Stimulated activated CD8-positive, alpha-beta memory T cell treated with anti-CD3 and anti-CD28 coated beads, Interleukin-12 subunit alpha, Interleukin-12 subunit beta, amount 100 ng/mL, for 4 hours (primary cell): ENCODE measurements at places on chromosomes 6 and 20.

GRCh38 chr6:137443901-137444300 is 50.3 kb downstream of the OLIG3 start:
- DNase-seq: no peak

GRCh38 chr20:15333170-15333569 is 995.8 kb upstream of the FLRT3 start:
- DNase-seq: no peak

GRCh38 chr20:35269055-35269781 is 8.7 kb downstream of the MMP24OS start:
- DNase-seq: no peak

DNA sequence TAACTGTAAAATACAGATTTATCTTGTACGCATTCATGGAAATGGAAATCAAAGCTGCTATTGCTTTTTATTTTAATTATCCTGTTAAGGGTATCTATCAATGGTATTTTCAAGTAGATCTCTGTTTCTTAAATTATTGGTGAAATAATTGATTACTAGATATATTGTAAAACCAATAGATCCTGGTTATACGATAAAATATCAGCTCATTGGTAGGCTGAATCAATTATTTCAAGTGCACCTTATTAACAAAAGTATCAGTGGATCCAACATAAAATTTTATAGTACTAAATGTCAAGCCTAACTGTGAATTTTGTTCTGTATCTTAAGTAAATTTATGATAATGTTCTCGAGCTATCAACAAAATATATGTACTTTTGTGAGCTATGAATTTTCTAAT is 21.8 kb downstream of the PARD6B start:
- no peak for DNase-seq

DNA sequence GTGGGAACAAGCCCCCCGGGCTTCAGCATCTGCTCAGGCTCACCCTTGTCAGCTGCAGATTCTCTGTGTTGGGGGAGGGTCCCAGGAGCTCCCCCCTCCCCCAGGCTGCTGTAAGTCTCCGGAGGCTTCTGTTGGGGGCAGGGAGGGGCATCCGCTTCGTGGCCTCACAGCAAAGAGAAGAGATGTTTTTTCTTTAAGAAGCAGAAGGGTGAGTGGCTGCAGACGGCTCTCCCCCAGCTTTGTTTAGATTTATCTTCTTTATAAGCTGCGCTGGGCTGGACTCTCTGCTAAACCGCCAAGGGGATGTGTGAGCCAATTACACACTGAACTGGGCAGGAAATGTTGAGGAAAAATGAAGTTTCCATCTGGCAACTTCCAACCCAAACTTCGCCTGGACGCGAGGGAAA is 48.7 kb upstream of the GATA5 start:
- no peak for DNase-seq

DNA sequence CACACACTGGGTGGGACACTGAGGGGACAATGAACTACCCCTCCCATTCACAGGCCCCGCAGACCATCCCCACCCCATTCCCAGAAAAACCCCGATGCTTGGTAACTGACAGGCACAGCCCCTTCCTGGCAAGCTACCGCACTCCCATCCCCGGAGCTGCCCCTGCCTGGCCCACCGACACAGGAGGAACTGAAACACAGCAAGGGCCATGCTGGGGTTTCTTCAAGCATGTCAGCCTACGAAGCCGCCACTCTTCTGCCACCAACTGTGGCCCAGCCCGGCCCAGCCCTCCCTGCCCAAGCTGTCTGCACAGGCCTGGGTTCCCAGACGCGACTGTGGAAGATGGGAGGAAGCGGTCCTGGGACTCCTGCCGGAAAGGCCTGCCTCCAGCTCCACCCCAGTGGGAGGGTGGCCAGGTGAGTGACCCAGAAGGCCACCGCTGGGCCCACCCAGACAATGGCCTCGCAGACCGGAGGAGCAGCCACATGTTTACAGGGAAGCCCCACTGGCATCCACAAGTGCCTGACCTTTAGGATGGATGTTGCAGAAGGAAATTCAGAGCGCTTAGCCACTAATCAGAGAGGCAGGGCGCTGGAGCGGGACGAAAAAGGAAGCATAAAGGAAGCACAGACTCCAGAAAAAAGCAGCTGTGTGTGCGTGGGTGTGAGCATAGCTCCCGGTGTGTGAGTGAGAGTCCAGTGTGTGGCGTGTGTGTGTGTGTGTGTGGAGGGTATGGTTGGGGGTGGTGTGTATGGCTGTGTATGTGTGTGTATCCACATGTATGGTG is 91.6 kb downstream of the PRND start:
- DNase-seq: no peak

- DNase-seq: no peak
Observed at GRCh38 chr6:31877125-31877650, 1.6 kb downstream of the SLC44A4 start.

- DNase-seq: no peak
Observed at GRCh38 chr20:20498076-20498861, 130.4 kb downstream of the INSM1 start.

DNA sequence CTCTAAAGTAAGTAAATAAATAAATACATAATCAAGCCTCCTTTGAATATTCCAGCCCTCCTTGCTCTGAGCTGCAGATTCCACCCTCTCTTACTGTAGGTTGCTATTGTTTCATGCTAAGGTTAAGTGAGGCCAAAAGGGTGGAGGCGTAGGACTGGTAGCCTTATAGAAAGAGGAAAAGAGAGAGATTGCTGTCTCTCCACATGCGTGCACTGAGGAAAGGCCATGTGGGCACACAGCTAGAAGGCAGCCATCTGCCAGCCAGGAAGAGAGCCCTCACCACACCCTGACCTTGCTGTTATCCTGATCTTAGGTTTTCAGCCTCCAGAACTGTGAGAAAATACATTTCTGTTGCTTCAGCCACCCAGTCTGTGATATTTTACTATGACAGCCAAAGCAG is 87.4 kb upstream of the SHLD1 start:
- no peak for DNase-seq

GRCh38 chr6:160239929-160240690 is 18.5 kb downstream of the SLC22A2 start:
- no peak for DNase-seq

DNA sequence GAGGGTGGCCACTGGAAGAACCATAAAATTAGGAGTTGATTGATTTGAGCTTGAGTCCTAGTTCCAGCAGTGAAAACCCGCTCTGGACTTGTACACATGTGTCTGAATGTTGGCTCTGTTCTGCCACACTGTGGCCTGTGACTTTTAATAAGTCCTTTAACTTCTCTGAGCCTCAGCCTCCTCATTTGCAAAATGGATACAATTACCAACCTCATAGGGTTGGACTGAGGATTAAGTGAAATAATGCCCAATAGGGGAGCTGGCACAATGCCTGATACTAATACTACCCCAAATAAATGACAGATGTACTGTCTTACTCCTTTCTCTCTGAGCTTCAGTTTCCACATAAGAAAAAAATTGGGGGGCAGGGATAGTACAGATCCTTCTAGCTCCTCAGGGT is 92.6 kb upstream of the RIPOR2 start:
- DNase-seq: no peak

DNA sequence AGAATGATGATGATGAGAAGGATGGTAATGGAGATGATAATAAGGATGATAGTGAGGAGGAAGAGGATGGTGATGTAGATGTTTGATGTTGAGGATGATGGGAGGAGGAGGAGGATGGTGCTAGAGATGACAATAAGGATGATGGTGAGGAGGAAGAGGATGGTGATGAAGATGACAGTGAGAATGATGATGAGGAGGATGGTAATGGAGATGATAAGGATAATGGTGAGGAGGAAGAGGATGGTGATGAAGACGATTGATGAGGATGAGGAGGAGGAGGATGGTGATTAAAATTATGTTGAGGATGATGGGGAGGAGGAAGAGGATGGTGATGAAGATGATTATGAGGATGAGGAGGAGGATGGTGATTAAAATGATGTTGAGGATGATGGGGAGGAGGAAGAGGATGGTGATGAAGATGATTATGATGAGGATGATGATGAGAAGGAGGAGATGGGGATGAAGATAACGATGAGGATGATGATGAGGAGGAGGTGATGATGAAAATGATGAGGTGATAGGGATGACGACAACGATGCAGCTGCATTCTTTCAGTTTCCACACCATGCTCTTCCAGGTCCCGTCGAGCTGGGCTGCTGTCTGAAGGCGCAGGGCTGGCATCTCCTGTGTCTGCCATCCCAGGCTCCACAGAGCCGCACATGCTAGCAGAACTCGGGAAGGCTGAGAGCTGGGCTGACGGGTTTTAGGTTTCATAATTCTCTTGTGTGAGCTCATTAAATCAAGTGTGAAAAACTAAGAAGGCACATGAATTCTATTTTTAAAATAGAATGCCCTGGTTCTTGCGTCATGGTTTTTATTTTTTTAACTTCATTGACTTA is 274.9 kb downstream of the SMOC2 start:
- DNase-seq: no peak

- DNase-seq: no peak
Observed at GRCh38 chr6:155200012-155200411, 63.8 kb upstream of the CLDN20 start.

DNA sequence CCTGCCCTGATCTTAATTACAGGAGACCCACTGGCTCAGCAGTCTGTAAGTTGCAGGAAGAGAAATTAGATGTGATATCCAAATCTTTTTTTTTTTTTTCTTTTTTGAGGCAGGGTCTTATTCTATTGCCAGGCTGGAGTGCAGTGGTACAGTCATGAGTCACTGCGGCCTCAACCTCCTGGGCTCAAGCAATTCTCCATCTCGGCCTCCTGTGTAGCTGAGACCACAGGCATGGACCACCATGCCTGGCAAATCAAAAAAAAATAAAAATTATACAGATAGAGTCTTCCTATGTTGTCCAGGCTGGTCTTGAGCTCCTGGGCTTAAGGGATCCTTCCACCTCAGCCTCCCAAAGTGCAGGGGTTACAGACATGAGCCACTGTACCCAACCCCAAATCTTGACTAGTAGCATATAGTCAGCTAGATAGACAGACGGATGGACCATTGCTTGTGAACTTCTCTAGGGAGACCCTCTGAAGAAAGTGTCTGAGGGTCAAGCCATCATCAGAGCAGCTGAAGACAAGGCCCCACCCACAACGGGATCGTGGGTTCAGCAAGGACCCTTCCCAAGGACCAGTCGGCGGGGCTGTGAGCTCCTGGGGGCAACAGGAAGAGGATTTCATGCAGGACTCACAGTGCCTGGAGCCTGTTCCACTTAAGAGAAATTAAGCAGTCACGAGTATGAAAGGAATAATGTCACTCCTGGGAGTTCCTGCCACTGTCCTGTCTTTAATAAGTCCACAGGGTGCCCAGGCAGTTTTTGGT is 222.7 kb downstream of the ANKRD60 start:
- no peak for DNase-seq

GRCh38 chr6:135630789-135631376 is 133.3 kb upstream of the AHI1 start:
- DNase-seq: no peak

DNA sequence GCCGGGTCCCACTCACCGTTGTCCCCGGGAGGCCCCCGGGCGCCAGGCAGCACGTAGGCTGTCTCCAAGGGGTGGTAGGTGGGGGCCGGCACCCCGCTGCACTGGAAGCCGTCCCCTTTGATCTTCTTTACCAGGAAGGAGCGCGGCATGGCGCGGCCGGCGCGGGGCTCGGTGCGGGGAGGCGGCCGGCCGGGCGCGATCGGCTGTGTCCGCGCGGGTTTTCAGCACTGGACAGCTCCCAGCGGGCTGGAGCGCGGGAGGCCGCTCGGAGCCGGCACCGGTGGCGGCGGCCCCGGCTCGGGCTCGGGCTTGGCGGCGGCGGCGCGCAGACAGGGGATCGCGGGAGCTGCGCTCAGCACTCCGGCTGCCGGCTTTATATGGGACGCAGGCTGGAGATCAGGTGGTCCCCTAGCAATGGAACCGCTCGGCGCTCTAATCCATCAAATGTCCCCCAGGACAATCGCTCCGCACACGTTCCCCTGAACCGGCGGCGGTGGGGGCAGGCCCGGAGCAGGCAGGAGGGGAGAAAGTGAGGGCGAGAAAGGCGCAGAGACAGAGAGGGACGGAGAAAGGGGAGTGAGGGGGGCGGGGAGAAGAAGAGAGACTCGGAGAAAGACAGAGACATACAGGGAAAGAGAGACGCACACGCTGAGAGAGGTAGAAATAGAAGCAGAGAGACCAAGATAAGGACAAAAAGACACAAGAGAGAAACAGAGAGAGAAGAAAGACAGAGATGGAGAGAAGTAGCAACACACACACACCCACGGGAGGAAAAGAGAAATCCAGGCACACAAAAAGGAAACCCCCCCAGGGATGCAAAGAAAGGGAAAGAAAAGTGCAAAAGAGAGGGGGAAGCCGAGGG is at the start of gene SCRT2:
Gene SCRT2 (minus strand): TSS at position 350 of the 862 bp plus-strand sequence. CDS start 201 bp downstream, at position 149.
- DNase-seq: peak; percentile 37

- no peak for DNase-seq
Observed at GRCh38 chr6:128310451-128310850, 209.9 kb downstream of the PTPRK start.

DNA sequence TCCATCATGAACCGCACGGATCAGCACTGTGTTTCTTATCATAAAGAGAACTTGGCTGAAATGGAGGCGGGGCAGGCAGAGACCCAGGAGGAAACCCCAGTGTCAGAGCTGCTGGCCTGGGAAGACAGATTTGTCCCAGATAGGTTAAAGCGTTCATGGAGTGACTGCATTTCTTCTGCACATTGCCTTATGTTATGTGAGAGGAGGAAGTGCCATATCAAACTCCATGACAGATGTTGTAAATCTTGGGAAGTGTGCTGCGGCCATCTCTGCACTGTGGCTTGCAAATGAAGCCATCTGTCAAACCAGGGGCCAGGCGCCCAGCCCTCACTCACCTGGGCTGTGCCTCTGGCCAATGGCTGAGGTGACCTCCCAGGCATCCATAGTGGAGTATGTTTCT is 163.0 kb downstream of the SLC24A3 start:
- no peak for DNase-seq

GRCh38 chr20:10498200-10498599 is 63.1 kb downstream of the SLX4IP start:
- DNase-seq: no peak

- no peak for DNase-seq
Observed at GRCh38 chr6:31796993-31797385, 1.4 kb upstream of the VARS1 start.

GRCh38 chr20:1364106-1364505 is 28.7 kb downstream of the FKBP1A start:
- no peak for DNase-seq

DNA sequence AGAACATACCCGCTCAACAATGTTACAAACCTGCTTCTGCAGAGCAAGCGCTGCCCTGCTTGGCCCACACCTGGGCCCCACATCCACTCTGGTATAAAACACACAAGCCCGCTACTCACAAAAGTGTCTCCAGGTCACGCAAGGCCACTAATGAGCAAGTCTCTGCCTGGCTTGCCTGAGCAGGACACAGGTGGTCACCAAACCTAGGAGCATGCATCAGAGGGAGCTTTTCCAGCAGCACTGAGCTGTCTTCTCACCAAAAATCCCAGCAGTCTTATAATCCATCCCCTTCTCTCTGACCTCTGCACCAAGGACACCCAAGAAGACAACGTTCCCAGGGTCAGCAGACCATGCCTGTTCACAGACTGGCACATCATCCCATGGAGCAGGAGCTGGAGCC is 100.8 kb downstream of the DLL1 start:
- DNase-seq: no peak

GRCh38 chr6:14658030-14658429 is 540.5 kb downstream of the CD83 start:
- no peak for DNase-seq

GRCh38 chr6:73797861-73798260 is 101.9 kb downstream of the CD109 start:
- DNase-seq: no peak
